ENCODE measurements at places on chromosomes 12 and 14.
A peak's percentile ranks its signal among the peaks of the same experiment; 100 is the strongest.

GRCh38 chr12:39581592-39581991 is 38.0 kb downstream of the ABCD2 start:
- DNase-seq, result peak; percentile 40

DNA sequence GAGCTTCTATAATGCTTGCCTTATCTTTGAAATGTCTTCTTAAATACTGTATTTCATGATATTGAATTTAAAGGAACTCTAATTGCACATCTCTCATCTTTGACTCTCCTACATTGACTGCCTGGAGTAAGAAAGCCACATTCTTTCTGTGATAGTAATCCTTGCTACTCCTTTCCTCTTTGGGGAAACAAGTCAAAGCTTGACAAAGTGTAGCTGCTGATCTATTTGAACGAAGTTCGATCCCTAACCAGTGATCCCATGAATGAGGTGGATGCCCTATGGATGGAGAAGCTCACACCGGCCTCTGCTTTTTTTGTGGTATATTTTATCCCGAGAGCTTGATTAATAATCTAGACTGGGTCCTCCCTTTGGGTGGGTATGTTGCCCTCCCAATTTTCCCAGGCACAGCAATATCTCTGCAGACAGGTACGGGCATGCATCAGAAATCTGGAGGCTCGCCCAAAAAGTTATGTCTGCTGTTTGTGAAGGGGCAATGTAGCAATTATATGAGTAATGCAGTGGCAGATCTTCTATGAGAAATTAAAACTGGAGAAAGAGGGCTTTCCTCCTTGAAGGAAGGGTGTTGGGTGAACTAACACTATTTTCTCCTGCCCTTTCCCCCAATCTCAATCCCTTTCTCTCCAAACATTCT is 163.0 kb upstream of the FRMD6 start:
- DNase-seq, result peak; percentile 85

DNA sequence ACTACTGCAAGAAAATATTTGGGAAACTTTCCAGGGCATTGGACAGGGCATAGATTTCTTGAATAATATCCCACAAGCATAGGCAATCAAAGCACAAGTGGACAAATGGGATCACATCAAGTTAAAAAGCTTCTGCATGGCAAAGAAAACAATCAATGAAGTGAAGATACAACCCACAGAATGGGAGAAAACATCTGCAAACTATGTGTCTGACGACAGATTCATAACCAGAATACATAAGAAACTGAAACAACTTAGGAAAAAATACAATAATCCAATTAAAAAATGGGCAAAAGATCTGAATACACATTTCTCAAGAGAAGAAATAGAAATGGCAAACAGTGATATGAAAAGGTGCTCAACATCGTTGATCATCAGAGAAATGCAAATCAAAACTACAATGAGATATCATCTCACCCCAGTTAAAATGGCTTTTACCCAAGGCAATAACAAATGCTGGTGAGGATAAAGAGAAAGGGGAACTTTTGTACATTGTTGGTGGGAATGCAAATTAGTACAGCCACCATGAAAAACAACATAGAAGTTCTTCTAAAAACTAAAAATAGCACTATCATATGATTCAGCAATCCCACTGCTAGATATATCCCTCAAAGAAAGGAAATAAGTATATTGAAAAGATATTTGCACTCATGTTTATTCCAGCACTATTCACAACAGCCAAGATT is 33.8 kb upstream of the ATP2B1 start:
- no peak for DNase-seq

DNA sequence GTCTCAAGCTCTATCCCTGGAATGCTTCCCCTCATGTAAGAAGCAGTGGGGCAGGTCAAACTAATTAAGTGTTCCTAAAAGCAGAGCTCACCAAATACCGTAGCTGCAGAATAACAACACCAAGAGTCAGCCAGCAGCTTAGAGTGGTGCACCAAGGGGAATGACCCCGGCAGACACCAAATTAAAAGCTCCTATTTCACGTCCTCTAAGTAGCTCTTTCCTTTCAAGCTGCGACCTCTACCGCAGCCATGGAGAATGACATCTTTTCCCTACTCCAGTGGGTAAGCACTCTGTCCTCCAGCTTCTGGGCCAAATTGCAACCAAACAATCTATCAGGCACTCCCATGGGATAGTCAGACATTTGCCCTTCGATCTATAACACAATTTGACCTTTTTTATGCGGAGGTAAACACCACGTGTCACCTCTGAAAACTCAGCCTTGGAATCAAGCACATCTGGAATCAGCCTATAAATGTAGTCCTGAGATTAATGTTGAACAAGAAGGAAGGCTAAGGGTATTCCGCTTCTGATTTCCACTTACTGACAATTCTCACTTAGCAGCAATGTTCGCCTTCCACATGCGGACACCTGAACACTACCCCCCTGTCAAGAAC is 67.6 kb upstream of the CDKN3 start:
- peak; percentile 63 for DNase-seq

GRCh38 chr12:76428117-76428516 is 79.9 kb upstream of the BBS10 start:
- no peak for DNase-seq

DNA sequence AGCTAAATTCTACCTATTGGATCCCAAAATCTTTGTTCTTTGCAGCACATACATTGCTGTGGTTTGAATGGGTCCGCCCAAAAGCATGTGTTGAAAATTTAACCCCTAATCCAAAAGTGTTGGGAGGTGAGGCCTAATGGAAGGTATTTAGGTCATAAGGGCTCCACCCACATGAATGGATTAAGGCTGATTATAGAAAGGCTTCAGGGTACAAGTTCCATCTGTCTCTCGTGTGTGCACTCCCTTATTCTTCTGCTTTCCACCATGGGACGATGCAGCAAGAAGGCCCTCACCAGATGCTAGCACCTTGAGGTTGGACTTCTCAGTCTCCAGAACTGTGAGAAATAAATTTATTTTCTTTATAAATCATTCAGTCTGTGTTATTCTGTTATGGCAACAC is 190.9 kb downstream of the SOX5 start:
- DNase-seq, result no peak

DNA sequence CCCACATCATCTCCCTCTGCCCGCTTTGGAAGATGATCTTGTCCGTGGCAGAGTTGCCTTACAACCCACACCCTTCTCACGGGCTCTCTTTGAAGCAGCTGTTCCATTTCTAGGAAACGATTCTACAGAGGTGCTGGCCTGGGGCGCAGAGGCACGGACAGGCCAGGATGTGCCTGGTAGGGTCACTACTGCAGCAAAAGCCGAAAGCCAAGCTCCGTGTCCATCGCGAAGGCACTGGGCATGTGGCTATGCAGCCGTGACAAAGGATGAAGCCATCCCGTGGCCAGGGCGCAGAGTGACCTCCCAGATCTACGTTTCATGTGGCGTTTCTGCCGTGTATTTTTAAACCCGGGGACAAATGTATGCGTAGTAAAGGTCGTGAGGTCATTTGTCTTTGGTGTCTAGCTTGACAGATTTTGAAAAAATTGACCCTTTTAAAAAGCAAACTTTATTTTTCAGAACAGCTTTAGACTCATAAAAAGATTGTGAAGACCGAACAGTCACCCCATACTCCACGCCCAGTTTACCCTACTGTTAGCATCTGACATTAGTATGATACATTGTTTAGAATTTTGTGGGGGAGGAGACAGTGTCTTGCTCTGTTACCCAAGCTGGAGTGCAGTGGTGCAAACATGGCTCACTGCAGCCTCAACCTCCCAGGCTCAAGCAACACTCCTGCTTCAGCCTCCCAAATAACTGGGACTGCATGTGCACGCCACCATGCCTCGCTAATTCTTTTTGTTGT is 40.4 kb upstream of the NCOR2 start:
- peak; percentile 76 for DNase-seq

- no peak for DNase-seq
Observed at GRCh38 chr14:68144051-68144681, 324.6 kb downstream of the RAD51B start.

GRCh38 chr12:92673756-92674155 is 29.0 kb upstream of the PLEKHG7 start:
- no peak for DNase-seq

- no peak for DNase-seq
Observed at GRCh38 chr12:80187660-80188090, 88.3 kb downstream of the OTOGL start.

GRCh38 chr12:56840922-56841321 is 77.8 kb downstream of the HSD17B6 start:
- DNase-seq, result peak; percentile 36

Measured in RWPE1 (cell line).